ENCODE measurements at places on chromosomes 4 and X.

DNA sequence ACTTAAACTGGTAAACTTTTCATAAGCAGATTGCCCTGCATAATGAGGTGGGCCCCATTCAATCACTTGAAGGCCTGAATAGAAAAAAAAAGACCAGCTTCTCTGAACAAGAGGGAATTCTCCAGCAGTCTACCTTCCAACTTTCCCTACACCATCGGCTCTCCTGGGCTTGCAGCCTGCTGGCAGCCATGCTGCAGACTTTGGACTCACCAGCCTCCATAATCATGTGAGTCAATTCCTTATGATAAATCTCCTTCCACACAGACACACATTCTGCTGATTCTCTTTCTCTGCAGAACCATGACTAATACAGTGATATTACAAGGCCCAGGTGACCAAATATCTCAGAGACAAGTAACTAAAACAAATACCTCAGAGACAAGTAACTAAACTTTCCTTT, 113.8 kb upstream of the WDR17 start:
- DNase-seq: no peak

- no peak for DNase-seq
Measured at GRCh38 chrX:100830143-100830542, 10.0 kb downstream of the CSTF2 start.

GRCh38 chr4:17492058-17492741, 19.7 kb downstream of the QDPR start:
- no peak for DNase-seq

DNA sequence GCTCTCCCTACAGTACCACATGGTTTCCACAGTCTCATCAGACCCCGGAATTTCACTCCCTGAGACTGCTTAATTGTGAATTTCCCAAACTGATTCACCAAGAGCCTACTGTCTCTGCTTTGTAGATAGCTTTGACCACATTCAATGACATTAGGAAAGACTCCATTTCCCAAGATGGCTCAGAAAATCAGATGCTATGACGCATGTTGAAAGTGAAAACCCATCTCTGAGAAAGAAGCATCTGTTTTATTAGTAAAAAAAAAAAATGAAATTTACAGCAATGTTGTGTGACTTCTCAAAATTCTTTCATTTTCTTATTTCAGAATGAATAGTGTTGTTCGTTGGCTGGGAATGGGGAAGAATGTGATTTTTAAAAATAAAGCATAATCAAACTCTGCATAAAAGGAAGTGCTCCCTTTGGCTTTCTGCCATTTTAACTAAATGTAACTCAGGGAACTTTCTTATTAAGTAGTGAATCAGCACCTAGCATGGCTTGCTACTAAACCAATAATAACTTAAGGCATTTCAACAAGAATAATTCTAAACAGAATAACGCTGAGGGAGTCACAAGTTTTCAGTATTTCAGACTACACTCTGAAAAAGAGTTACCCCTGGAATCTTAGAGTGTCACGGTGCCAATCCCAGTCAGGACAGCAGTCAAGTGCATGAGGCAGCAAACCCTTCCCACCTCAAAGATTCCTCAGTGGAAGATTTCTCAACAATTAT, 97.4 kb upstream of the MYOZ2 start:
- DNase-seq: no peak

- no peak for DNase-seq
Measured at GRCh38 chrX:108022491-108023089, 22.3 kb upstream of the VSIG1 start.

DNA sequence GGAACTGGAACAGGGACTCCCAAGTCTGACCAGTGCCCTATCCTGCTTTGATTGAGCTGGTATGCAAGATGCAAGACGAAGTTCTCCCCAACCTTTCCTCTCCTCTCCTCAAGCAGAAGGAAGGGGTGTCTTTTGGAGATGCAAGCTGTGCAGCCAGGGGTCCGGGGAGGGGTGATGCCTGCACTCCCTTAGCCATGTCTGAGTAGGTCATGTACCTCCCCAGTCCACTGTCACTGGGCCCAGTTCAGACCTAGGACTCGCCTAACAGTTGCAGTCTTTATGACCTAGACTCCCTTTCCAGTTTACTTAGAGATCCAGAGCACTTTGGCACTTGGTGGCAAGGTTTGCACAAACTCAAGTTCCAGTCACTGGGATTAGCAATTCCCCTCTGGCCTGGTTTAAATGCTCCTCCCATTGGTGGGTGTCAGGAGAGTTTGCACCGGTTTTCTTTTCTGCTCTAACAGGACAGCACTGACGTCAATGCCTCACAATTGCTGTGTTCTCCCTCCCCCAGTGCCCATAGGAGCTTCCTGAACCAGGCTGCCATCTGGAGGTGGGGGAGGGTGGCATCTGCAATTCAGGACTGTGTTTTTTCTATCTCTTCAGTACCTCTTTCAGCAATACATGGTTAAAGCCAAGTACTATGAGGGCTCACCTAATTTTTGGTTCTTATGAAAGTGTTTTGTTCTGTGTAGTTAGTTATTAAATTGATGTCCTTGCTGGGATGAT, 782.2 kb downstream of the ARAP2 start:
- no peak for DNase-seq

DNA sequence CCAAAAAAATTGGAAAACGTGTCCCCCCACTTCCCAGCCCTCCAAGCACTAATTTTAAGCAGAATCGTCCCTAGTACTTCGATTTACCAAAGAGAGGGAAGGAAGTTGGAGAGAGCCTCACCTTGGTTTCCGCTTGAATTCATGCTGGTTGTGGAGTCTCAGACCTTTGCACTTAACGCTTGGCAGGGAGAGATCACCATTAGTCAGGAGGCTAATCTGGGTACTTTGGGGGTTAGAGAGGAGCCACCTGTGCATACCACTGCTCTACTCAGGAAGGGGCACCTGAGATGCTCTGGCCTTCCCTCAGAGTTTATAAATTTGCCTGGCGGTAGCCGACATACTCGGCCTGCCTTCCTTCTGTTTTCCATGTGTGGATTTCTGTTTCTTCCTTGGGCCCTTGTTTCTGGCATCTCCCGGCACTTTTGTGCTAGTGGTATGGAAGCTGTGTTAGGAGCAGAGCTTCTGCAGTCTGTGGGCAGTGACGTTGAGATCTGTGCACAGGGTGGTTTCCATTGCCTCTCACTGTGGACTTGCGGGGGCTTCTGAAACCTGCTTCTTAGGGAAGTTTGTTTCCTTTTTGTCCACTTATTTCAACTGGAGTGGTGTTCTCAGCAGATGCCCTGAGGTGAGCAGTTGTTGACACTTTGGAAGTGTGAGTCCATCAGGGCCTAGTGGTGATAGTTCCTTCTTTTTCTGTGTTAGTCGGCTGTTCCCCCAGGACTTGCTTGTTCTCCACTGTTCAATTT, 104.2 kb downstream of the TMEM131L start:
- DNase-seq: no peak

GRCh38 chr4:133799717-133800315, 401.8 kb downstream of the PABPC4L start:
- DNase-seq: no peak

DNA sequence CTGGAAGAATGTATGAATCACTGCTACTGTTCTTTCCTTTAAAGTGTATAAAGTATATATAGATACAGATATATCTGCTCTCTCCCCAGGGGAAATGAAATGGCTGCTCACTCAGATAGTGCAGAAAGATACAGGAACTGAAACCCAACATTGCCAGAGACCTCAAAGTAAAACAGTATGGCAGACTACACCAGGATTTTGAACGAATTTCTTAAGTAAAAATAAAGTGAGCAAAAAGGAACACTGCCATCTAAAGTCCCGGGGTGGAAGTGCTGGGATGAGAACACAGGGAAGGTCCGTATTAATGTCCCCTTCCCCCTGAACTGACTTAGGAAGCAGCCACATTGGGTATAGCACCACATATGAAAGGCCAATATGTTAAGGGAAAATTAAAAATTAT, 93.4 kb downstream of the TMA16 start:
- no peak for DNase-seq

DNA sequence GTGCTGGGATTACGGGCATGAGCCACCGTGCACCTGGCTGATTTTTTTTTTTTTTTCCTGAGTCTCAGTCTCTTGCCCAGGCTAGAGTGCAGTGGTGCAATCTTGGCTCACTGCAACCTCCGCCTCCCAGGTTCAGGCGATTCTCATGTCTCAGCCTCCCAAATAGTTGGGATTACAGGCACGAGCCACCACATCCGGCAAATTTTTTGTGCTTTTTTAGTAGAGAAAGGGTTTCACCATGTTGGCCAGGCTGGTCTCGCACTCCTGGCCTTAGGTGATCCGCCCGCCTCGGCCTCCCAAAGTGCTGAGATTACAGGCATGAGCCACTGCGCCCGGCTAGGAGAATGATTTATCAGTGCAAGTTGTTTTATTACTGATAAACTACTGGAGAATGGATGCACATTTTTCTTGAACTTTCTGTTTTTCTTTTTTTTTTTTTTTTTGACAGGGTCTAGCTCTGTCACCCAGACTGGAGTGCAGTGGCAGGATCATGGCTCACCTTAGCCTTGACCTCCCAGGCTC, 39.7 kb upstream of the DHRSX start:
- DNase-seq: no peak

- DNase-seq: no peak
Measured at GRCh38 chr4:83568062-83568461, 32.2 kb downstream of the GPAT3 start.

DNA sequence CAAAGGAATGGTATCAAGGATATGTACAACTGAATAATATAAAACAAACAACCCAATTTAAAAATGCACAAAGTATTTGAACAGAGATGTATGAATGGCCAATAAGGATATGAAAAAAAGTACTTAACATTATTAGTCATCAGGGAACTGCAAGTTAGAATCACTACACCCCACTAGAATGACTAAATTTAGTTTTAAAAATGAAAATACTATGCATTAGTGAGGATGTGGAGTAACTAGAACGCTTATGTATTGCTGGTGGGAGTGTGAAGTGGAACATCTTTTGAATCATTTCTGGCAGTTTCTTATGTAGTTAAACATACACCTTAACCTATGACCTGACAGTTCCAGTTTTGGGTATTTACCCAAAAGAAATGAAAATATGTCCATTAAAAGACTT, 13.0 kb upstream of the SLC16A2 start:
- no peak for DNase-seq

DNA sequence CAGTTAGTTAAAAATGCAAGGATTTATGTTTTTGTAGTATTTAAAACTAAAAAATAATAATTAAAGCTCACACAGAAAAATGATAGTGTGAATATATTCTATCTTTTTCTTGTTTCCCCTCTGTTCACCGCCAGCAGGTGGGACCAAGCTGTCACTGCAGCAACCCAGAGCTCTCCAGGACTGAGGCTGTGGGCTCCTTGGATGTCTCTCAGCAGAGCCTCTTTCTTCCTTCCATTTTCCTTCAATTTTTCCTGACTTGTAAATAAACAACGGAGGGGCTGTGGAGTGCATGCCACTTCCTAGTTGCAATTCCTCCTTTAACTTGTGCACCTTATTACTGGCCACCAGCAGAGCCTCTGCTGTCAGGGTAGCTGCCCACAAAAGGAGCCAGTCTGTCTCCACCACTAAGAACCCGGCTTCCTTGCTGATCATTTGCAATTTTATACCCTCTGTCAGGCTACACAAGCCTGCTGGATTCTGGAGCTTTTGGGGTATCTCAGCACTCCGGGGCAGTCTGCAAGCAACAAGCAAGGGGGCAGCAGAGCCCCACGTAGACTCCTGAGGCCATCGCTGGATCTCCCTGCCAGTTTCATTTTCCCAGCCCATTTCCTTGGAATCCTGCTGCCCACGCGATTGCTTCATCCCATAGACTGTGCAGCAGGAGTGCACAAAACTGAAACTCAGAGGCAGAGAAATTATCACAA, 1467.4 kb downstream of the C4orf33 start:
- DNase-seq: no peak

- no peak for DNase-seq
Measured at GRCh38 chr4:2829321-2829932, 14.2 kb upstream of the ADD1 start.

GRCh38 chr4:106690487-106690886, 321.9 kb upstream of the GIMD1 start:
- no peak for DNase-seq

- no peak for DNase-seq
Measured at GRCh38 chr4:56637791-56638190, 43.3 kb downstream of the HOPX start.

DNA sequence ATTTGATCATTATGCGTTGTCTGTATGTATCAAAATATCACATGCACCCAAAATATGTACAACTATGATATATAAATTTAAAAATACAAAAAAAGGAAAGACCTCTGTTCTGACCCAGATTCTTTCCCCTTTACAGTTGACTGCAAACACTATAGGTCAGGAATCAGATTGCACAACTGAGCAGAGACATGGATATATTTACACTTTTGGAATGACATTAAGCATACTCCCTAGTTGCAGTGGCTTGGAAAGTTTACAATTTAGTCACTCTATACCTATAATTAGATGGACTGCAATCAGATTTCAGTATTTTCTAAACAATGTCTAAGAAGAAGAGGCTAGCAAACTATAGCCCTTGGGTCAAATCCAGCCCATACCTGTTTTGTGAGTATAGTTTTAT, 98.5 kb upstream of the INPP4B start:
- DNase-seq: no peak

DNA sequence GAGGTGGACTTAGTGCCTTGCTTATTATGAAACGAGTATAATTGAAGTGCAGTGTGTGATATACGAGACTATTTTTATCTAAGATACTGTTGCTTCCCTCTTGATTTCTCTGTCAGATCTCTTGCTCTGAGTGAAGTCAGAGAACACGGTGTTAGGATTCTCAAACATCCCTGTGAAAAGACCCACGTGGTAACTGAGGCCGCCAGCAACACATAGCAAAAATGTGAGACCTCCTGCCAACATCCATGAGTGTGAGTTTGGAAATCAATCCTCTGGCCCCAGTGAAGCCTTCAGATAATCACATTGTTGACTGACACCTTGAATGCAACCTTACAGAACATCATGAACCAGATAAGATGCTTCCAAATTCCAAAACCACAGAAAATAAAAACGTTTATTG, 954.4 kb downstream of the FAT4 start:
- no peak for DNase-seq

- no peak for DNase-seq
Measured at GRCh38 chr4:45317276-45317675, 590.9 kb upstream of the GNPDA2 start.

GRCh38 chr4:77040270-77040669, 35.5 kb downstream of the CCNI start:
- DNase-seq: no peak

- no peak for DNase-seq
Measured at GRCh38 chr4:13641084-13641483, 13.6 kb upstream of the BOD1L1 start.

DNA sequence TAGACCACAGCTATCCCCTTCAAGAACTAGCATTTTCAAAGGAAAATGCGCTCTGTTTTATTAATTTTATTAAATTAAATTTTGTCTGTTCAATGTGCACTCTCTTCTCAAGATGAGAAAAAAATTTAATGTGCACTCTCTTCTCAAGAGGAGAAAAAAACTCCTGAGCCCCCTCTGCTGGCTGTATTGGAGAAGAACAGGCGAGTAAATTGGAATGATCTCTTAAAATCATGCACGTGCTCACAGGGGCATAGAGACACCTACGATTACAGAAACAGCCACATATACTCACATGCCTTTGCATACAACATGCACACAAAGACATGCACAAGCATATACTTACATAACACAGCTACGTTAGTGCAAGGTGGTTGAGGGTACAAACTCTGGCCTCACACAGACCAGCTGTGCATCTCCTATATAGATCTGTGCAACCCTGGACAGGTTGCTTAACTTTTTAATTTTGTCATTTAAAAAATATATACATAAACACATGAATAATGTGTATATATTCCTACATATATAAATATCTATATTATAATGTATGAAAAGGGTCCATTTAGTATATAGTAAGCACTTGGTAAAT, 176.2 kb upstream of the CXorf66 start:
- DNase-seq: no peak

GRCh38 chr4:142846108-142846728, at the start of gene INPP4B:
Gene INPP4B (minus strand): TSS chr4:142846301.
- peak; percentile 16 for DNase-seq

- no peak for DNase-seq
Measured at GRCh38 chr4:150079081-150079581, 886 bp downstream of the DCLK2 start.

Data from stimulated activated CD8-positive, alpha-beta memory T cell treated with anti-CD3 and anti-CD28 coated beads, Interleukin-15, amount 100 ng/mL, for 24 hours (primary cell).